ENCODE measurements at places on chromosomes 6 and 20. TPM values are rescaled to one million over a fixed set of nuclear protein-coding genes. Genes with fewer than 3 reads are reported as not detected.

Gene WFDC12
- total RNA-seq, result not detected

Gene MYL9
- 30.5 TPM for total RNA-seq

Gene SERPINB6
- total RNA-seq, result 36.0 TPM

Gene SLC22A7
- total RNA-seq, result not detected

Gene GRM1
- 0.25 TPM for total RNA-seq

Gene PAX1
- total RNA-seq, result not detected

Gene NINL
- total RNA-seq, result 2.0 TPM

Gene JPH2
- total RNA-seq, result 3.8 TPM

Gene GGT7
- 4.3 TPM for total RNA-seq

Gene BTNL2
- not detected for total RNA-seq

Gene VSX1
- total RNA-seq, result not detected

Gene C6orf89
- 35.5 TPM for total RNA-seq

Gene GPX6
- total RNA-seq, result not detected

Gene STX16
- total RNA-seq, result 57.9 TPM

Gene PRDM1
- 10.9 TPM for total RNA-seq

Gene WFDC10B
- not detected for total RNA-seq

Gene PCED1A
- 8.0 TPM for total RNA-seq

Gene ROS1
- 0.81 TPM for total RNA-seq

Gene HLA-DOB
- total RNA-seq, result 1.6 TPM

Gene C20orf202
- total RNA-seq, result 0.97 TPM

Gene SIM1
- total RNA-seq, result 0.32 TPM

Gene BPIFA1
- total RNA-seq, result not detected

Gene TREML2
- total RNA-seq, result not detected

Gene PDE10A
- 0.59 TPM for total RNA-seq

Gene ZNF311
- total RNA-seq, result 0.15 TPM

Gene EDN1
- 19.6 TPM for total RNA-seq

Gene ZKSCAN3
- 5.5 TPM for total RNA-seq

Gene OOEP
- total RNA-seq, result not detected

Gene FAM83B
- total RNA-seq, result 131 TPM

Gene RNF144B
- total RNA-seq, result 48.4 TPM

Gene VGLL2
- total RNA-seq, result not detected

Gene MTRF1L
- total RNA-seq, result 10.7 TPM

Gene SLC18B1
- 10.4 TPM for total RNA-seq
